ENCODE measurements at places on chromosomes 2 and 18.

DNA sequence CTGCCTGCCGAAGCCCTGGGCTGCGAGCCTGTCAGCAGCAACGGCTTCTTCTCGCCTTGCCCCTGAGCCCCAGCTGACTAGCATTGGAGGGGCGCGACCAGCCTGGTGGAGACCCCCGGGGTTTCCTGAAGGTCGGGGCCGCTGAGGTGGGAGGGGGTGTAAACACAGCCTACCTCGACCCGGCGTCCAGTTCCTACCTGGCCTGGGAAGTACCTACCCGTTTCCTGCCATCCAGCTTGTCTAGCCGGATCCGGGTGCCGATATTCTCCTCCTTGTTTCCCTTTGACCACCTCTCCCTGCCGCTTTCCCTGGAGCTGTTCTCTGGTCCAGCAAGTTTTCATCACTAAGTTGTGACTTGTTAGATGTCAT, 511 bp downstream of the MOB4 start:
- DNase-seq: no peak

DNA sequence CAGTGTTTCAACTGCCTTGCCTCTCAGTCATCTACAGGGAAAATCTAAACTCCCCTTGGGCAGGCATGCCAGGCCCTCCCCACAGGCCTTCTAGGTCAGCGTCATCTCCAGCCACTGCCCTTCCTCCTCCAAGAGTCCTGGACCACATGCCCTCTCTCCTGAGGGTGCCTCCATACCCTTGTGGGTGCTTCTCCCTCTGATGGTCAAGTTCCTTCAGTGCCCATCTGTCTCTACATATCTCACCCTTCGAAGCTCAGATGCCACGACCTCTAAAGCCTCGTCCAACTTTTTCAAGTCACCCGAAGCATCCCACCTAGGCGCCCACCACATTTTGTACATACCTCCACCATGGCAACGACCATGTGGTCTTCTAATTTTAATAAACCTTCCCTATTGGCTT, 22.6 kb upstream of the TMEM247 start:
- no peak for DNase-seq

GRCh38 chr2:278312-278926, 9.5 kb downstream of the ALKAL2 start:
- DNase-seq: no peak

DNA sequence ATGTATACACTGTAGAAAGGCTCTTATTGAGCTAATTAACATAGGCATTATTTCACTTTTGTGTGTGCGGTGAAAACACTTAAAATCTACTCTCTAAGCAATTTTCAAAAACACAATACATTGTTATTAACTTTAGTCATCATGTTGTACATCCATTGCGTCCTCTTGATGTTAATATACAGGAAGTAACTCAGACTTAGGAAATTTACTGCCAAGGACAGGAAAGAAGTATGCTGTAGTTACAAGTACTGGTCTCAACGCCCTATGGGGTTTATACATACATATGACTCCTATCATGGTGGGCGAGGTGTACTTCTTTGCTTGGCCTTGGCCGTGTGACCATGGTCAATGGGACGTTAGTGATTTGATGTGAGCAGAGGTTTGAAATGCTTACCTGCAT, 15.5 kb downstream of the SCTR start:
- no peak for DNase-seq

DNA sequence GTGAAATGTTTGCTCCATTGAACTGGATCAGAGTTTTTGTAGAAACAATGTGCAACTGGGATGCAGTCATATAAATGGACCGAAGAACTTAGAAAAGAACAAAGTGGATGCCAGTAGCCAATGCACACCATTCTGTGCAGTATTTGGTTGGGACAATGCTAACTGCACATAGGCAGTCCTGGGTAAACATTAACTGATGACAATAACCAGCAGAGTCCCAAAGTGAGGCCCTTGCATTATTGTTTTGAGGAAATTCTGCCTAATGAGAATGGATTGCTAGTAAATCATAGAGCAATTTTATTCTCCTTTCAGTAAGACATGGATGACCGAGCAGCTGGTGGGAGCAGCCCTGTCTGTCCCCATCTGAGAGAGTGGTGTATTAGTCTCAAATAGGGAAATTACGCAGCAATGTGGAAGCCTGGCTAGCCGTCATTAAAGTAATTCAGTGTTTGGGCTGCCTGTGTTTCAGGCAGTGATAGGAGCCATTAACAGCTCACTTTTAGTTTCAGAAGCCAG, 94.9 kb downstream of the KCTD1 start:
- DNase-seq: no peak

- DNase-seq: no peak
These were observed 80.9 kb upstream of the PKDCC start for GRCh38 chr2:41966920-41967319.

DNA sequence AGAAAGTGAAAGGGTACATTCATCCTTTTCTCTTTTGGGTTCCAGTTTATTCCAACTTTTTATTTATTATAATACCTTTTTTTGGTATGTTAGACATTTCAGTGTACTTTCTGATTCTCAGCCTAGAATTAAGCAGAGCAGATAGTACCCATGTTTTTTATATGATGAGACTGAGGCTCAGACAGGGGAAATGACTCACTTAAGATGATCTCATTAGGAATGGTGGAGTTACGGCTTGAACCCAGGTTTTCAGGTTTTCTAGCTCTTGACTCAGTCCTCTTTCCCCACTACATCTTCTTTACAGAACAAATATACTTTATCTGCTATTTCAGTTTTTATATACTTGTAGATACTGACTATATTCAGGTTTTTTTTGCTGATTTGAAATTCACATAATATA, 51.7 kb upstream of the OTX1 start:
- no peak for DNase-seq

GRCh38 chr2:120972286-120972685, 236.6 kb downstream of the GLI2 start:
- no peak for DNase-seq

GRCh38 chr2:228377533-228377932, 196.0 kb upstream of the SPHKAP start:
- no peak for DNase-seq

DNA sequence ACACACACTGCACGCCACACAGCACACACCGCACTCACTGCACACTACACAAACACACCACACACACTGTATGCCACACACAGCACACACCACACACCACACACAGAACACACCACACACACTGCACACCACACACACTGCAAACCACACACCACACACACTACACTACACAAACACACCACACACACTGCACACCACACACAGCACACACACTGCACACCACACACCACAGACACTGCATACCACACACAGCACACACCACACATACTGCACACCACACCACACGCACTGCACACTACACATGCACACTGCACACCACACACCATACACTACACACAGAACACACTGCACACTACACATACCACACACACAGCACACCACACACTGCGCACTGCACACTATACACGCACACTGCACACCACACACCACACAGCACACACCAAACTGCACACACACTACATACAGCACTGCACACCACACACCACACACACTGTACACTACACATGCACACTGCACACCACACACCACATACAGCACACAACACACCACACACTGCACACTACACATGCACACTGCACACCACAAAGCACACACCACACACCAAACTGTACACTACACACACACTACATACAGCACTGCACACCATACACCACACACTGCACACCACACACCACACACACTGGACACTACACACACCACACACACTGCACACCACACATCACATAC, 59.6 kb downstream of the ASB1 start:
- no peak for DNase-seq

GRCh38 chr2:85886590-85886989, 2.2 kb downstream of the ST3GAL5 start:
- no peak for DNase-seq

DNA sequence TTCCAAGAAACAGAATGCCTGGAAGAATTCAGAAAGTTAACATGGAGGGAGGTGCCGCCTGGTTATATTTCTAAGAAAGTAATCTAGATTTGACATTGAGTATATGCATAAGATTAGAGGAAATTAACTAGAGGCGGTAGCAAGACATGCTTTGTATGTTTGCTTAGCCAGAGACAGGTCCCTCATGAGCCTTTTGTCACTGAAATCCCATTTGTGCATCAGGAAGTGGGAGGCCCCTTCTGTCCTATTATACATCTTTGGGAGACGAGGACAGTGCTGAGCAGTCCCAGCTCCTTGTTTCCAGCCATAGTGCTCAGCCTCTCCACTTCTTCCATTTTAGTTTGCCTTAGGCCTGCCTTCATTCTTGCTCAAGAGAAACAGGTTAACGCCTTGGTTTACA, 115.4 kb upstream of the LHCGR start:
- no peak for DNase-seq

GRCh38 chr2:36464006-36464721, 108.6 kb downstream of the CRIM1 start:
- DNase-seq: no peak

- DNase-seq: no peak
These were observed 132.2 kb upstream of the SP5 start for GRCh38 chr2:170582751-170583463.

- DNase-seq: no peak
These were observed 60.1 kb downstream of the ST3GAL5 start for GRCh38 chr2:85828725-85829124.

GRCh38 chr2:12180031-12180430, 433.6 kb downstream of the LPIN1 start:
- DNase-seq: no peak

DNA sequence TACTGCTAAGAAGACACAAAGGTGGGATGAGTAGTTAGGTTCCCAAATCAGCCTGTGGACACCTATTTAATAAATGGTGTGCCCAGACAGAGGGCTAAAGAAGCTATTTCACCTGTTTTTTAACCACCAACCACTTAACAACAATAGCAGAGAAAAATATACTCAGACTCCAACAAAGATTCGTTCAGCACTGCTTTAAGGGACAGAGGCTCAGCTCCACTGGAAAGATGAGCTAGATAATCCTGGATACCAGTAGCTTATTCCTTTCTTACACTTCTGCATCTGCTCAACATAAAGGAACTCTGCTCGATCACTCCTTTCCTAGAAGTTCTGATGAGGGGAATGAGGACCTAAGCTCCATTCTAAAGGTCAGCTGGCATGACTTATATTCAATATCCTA, 44.5 kb downstream of the PTCD3 start:
- no peak for DNase-seq

- no peak for DNase-seq
These were observed 104.2 kb upstream of the LYPD1 start for GRCh38 chr2:132774189-132774588.

DNA sequence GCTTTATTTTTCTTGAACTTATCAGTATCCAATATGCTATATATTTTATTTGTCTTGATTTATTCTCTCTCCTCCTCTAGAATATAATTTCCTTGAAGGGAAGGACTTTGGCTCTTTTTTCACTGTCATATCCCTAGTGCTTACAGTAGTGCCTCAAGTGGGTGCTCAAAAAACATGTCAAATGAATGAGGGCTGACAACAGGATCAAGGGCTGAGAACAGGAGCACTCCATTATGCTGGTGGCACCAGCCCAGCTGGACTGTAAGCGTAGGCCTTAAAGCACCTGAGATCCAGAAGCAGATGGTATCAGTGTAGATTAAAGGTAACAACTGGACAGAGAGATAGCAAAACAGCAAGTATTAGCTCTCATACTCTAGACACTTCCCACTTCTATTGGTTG, 46.3 kb downstream of the PMS1 start:
- DNase-seq: no peak

DNA sequence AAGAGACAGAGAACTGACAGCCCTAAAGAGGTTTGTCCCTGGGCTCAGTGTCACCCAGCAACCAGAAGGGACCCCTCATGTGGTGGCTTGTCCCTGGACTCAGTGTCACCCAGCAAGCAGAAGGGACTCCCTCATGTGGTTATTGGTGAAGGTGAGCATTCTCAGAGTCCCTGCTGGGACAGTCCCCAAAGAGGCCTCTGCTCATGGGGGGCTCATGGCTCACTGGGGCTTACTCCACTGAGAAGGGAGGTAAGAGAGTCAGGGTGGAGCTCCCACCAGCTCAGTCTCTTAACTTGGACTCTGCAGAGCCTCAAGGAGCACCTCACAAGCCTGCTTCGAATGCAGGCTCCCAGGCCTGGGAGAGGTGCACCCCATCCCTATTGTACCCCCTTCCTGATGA, 145.2 kb upstream of the COPS8 start:
- no peak for DNase-seq

GRCh38 chr2:86344404-86344803, 7.0 kb upstream of the REEP1 start:
- DNase-seq: no peak

- DNase-seq: no peak
These were observed 40.7 kb downstream of the TEX44 start for GRCh38 chr2:231633241-231633976.

GRCh38 chr2:181627545-181627944, 29.4 kb downstream of the CERKL start:
- no peak for DNase-seq

DNA sequence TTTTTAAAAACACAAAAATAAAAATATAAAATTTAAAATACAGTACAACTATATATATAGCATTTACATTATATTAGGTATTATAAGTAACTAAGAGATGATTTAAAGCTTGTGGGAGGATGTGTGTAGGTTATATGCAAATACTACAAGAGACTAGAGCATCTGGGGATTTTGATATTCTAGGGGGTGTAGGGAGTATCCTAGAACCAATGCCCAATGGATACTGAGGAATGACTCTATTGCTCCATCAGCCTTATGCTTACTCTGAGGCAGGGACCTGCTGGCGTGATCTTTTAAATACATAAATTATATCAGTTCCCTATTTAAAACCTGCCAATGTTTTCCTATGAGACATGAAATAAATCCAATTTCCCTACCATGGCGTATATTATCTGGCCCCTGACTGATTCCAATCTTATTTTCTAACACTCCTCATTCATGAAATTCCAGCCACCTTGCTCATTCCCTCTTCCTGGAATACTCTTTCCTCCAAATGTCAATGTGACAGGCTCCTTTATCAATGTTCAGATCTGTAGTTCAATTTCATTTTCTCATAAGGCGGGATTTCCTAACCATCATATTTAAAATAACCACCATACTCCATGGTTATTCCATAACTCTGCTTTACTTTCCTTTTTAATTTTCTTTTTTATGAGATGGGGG, 22.2 kb downstream of the SP3 start:
- no peak for DNase-seq

DNA sequence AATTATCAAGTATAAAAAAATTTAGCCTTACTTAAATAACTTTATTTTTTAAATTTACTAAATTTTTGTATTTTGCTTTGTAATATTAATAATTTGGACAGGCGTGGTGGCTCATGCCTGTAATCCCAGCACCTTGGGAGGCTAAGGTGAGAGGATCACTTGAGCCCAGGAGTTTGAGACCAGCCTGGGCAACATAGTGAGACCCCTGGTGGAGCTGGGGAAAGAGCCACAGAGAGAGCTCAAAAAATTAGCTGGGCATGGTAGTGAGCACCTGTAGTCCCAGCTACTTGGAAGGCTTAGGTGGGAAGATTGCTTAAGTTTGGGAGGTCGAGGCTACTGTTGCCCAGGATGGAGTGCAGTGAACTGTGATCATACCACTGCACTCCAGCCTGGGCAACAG, 143.5 kb downstream of the B3GNT2 start:
- DNase-seq: no peak

GRCh38 chr2:233263045-233263570, 11.6 kb downstream of the ATG16L1 start:
- DNase-seq: no peak
